Stimulated activated CD8-positive, alpha-beta memory T cell treated with anti-CD3 and anti-CD28 coated beads, Interleukin-4, amount 100 ng/mL, for 1 hour (primary cell): ENCODE measurements at places on chromosomes 6 and 20.

GRCh38 chr6:12806796-12807195 lies 90.2 kb downstream of the PHACTR1 start:
- no peak for DNase-seq

DNA sequence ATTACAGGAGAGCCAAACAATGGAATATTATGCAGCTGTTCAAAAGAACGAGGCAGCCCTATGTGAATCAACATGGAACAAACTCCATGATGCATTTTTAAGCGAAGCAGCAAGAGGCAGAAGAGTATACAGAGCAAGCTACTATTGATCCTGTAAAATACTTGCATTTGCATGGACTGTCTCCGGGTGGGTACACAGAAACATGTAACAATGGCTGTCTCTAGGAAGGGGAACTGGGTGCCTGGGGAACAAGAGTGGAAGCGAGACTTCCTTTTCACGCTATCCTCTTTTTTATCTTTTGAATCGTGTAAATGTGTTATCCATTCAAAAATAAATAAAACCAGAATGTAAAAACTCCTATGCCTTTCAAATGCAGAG lies 93.3 kb upstream of the SIRPA start:
- DNase-seq = no peak

DNA sequence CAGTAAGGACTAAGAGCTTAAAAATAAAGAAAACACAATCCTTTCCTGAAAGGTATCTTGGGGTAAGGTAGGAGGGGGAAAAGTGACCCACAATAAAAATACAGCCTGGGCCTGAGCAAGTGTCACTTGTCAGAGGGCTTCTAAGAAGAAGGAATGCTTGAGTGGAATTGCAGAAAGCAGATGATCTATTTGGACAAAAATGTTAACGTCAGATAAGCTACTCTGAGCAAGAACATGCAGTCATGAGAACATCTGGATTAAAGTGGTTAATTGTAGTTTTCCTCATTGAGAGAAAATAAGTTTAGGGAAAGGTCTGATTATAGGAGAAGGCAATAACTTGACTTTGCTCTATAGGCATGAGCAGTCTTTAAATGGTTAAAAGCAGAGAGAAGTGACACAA lies 581.9 kb downstream of the HTR1B start:
- DNase-seq = no peak

GRCh38 chr6:150403458-150404246 lies 34.8 kb downstream of the IYD start:
- no peak for DNase-seq

DNA sequence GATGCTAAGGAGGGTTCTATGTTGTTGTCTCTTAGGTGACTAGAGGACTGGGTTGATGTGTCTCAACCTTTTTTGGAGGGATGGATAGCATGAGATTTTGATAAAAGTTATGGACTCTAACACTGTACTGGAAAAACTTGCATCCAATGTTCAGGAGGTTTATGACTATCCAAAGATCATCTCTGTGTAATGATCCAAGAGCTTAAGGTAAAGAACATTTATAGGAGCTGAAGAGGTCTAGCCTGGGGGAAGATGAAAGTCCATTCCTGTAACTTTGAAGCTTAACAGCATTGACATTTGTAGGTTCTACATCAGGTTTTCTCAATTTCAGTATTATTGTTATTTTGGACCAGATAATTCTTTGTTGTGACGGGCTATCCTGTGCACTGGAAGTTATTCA lies 48.9 kb downstream of the ESF1 start:
- DNase-seq = no peak

DNA sequence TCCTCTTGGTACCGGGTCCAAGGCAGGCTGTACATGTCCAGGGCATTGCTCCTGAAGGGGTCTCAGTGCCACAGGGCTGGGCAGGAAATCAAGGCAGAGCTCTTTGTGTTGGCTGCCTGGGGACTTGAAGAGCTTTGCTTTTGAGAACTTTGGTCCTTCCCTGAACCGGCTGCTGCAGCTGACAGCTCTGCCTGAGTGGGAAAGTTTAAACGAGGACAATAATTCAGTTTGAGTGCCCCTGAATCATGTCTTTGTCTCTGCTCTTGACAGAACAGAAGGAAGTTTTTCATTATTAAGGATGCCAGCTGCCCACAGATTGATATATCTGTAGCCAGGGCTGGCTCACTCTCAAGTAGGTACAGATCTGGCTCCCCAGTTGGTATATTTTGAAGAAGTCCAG lies 56.1 kb downstream of the ANKRD6 start:
- DNase-seq = no peak
